Activated CD4-positive, alpha-beta T cell treated with anti-CD3 and anti-CD28 coated beads, Interleukin-2, amount 10 ng/mL, durations not matched to agents 24 days and 14 days (primary cell): ENCODE measurements at places on chromosomes 7 and 10. TPM values are rescaled to one million over a fixed set of nuclear protein-coding genes. Genes with fewer than 3 reads are reported as not detected.

The IFIT2 gene
- 0.40 and 0.54 TPM in 2 replicates for total RNA-seq

The ACBD7 gene
- 1.0 and 1.3 TPM in 2 replicates for total RNA-seq

The RADIL gene
- 0.14 and 0.26 TPM in 2 replicates for total RNA-seq

The FEZF1 gene
- not detected in 2 replicates for total RNA-seq

The AKR1E2 gene
- total RNA-seq = 6.6 and 7.9 TPM in 2 replicates

The NCF1 gene
- 0.54 TPM in 1 of 2 replicates, not detected in the other for total RNA-seq

The SP8 gene
- not detected in 2 replicates for total RNA-seq

The TRIM74 gene
- total RNA-seq = 0.33 and 2.1 TPM in 2 replicates

The ADRB1 gene
- total RNA-seq = not detected in 2 replicates

The CRPPA gene
- 1.1 and 1.3 TPM in 2 replicates for total RNA-seq

The SLIT1 gene
- total RNA-seq = 0.17 and 0.26 TPM in 2 replicates

The A1CF gene
- not detected in 2 replicates for total RNA-seq

The FOXI2 gene
- total RNA-seq = not detected in 2 replicates

The EGR2 gene
- total RNA-seq = 178 and 201 TPM in 2 replicates

The RNF32 gene
- total RNA-seq = 2.3 and 2.4 TPM in 2 replicates

The PRRT4 gene
- 0.14 TPM in 2 replicates for total RNA-seq

The CALML3 gene
- not detected in 2 replicates for total RNA-seq

The NUPR2 gene
- not detected in 2 replicates for total RNA-seq

The GAD2 gene
- not detected in 2 replicates for total RNA-seq

The TMEM139 gene
- total RNA-seq = 0.38 and 0.42 TPM in 2 replicates

The SHH gene
- not detected in 2 replicates for total RNA-seq

The ZNF789 gene
- total RNA-seq = 22.6 and 23.6 TPM in 2 replicates

The ZNF37A gene
- total RNA-seq = 29.7 and 33.5 TPM in 2 replicates

The EPHA1 gene
- total RNA-seq = 0.09 and 0.26 TPM in 2 replicates

The SMO gene
- 0.28 and 0.37 TPM in 2 replicates for total RNA-seq

The KLF14 gene
- not detected in 2 replicates for total RNA-seq

The PRPS1L1 gene
- not detected in 2 replicates for total RNA-seq

The SPDYE5 gene
- total RNA-seq = 0.14 TPM in 1 of 2 replicates, not detected in the other

The ERVW-1 gene
- total RNA-seq = not detected in 2 replicates

The SPAM1 gene
- total RNA-seq = not detected in 2 replicates

The GRID2IP gene
- total RNA-seq = 0.05 TPM in 1 of 2 replicates, not detected in the other

The LDB3 gene
- 0.07 TPM in 1 of 2 replicates, not detected in the other for total RNA-seq

The SLC18A2 gene
- total RNA-seq = not detected in 2 replicates

The DCLRE1A gene
- 14.4 and 14.6 TPM in 2 replicates for total RNA-seq

The PAOX gene
- 9.3 and 9.4 TPM in 2 replicates for total RNA-seq

The PRKAG2 gene
- 14.3 and 15.5 TPM in 2 replicates for total RNA-seq

The CYP26C1 gene
- total RNA-seq = 0.07 and 0.12 TPM in 2 replicates

The TRIM73 gene
- 3.8 and 5.8 TPM in 2 replicates for total RNA-seq

The KIAA1549 gene
- 0.77 and 0.95 TPM in 2 replicates for total RNA-seq

The SLC12A9 gene
- 37.3 and 41.2 TPM in 2 replicates for total RNA-seq
